Thymus (tissue), 14 donors: ENCODE measurements at places on chromosomes 13 and 19. TPM values are rescaled to one million over a fixed set of nuclear protein-coding genes. Genes with fewer than 3 reads are reported as not detected.

Gene EPS8L1
- total RNA-seq, result 2.3 TPM

Gene NOVA2
- total RNA-seq, result 0.09 TPM

Gene ZIC5
- under 0.01 TPM for total RNA-seq

Gene ERICH4
- total RNA-seq, result not detected

Gene CARS2
- total RNA-seq, result 45.4 TPM

Gene MAST1
- 0.38 TPM for total RNA-seq
